Stimulated activated CD4-positive, alpha-beta T cell treated with anti-CD3 and anti-CD28 coated beads, Interleukin-4, amount 100 ng/mL, for 24 hours (primary cell): ENCODE measurements at places on chromosomes 3 and 15.

GRCh38 chr3:113111011-113111707, 100.2 kb upstream of the BOC start:
- peak; percentile 10 for DNase-seq

- no peak for DNase-seq
These were observed 11.2 kb downstream of the CLN6 start for GRCh38 chr15:68218331-68218730.

DNA sequence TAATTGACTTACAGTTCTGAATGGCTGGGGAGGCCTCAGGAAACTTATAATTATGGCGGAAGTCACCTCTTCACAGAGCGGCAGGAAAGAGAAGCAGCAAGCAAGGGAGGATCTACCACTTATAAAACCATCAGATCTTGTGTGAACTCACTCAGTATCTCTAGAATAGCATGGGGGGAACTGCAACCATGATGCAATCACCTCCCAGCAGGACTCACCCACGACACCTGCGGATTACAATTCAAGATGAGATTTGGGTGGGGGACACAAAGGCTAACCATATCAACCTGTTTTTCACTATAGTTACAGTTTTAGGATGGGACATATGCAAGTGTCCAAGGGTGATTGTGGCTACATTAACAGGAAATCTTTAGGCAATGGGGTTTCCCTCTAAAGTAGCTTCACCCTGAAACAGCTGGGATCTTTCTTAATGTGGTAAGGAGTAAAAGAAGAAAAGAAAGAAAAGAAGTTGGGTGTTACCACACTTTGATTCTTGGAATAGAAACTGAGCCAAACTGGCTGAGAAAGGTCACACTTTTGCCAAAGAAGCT, 453.8 kb downstream of the OTOL1 start:
- DNase-seq = no peak

DNA sequence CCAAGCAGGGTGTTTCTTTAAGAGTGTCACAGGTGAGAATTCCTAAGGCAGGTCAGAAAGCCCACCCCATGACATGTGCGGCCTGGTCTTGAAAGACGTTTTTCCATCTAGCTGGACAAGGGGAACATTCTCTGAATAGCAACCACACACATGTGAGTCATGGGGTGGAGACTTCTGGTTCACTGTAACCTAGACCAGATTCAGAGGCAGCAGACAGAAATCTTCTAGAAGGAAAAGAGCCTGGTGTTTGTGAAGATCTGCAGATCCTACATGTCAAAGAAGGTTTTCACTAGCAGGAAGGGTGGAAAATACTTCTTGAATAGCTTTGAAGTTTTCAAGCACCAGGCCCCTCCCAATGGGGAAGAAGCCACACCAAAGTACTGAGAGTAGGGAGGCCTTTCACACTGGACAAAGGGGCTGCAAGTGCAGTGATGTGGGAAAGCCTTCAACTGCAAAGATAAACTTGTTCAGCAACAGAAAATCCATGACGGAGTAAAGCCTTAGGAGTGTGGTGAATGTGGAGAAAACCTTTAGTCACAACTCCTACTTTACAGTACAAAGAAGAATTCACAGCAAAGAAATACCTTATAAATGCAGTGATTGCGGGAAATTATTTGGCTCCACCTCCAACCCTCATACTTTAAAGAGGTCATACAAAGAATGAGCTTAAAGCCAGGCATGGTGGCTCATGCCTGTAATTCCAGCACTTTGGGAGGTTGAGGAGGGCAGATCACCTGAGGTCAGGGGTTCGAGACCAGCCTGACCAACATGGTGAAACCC, 17.6 kb downstream of the ADAM10 start:
- no peak for DNase-seq

GRCh38 chr3:119870512-119870911, 88.6 kb downstream of the NR1I2 start:
- no peak for DNase-seq

- no peak for DNase-seq
These were observed 65.8 kb downstream of the SCN5A start for GRCh38 chr3:38583688-38584087.

DNA sequence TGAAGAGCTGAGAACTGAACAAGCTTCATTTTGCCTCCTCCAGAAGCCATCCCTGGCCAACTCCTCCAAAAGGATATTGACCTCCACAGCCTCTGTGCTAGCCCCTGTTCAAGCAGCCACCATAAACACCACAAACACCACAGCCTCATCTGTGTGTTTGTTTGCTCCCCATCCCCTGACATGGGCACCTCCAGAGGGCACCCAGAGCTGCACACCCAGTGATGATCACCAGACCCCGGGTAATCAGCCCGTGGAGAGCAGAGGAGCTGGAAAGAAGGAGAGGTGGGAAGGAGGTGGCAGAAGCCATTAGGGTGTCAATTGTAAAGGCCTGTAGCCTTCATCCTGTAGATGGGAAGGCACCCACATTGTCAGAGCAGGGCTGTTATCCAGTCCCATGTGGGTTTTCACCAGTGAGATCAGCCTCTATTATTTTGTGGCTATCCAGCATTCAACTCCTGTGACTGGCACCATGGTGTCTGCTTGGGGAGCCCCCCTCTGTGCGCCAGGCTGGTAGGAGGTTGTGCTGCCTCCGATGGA, 6.8 kb upstream of the WNT7A start:
- DNase-seq = no peak

DNA sequence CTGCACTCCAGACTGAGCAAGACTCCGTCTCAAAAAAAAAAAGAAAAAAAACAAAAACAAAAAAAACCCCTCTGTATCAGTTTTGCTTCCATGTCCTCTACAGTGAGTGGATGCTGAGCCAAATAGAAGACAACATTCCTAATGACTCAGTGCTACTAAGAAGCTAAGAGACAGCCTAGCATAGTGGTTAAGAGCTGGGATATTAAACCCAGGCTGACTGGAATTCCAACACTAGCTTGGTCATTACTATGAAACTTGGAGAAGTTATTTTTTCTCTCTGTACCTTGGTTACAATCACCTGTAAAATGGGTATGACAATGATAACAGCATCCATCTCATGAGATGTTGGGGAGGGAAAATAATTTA, 60.9 kb upstream of the PYGO1 start:
- DNase-seq = no peak

GRCh38 chr3:25354071-25354470, 74.0 kb upstream of the RARB start:
- DNase-seq = no peak

DNA sequence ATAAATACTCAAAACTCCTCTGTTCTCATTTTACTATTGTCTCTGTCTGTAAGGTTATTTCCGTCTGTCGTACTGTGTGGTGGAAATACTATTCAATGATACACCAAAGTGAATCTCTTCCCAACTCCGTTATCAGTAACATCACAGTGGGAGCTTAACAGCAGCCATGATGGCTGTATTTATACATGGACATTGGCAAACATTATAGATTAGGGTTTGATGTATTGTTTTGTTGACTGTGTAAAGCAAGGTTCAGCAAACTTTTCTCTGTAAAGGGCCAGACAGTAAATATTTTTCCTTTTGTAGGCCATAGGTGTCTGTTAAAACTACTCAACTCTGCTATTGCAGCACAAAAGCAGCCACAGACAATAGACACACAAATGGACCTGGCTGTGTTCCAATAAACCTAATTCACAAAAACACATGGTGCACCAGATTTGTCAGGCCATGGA, 23.2 kb downstream of the LIPC start:
- DNase-seq = no peak

GRCh38 chr15:71806452-71806931, 3.9 kb upstream of the NR2E3 start:
- DNase-seq = no peak

DNA sequence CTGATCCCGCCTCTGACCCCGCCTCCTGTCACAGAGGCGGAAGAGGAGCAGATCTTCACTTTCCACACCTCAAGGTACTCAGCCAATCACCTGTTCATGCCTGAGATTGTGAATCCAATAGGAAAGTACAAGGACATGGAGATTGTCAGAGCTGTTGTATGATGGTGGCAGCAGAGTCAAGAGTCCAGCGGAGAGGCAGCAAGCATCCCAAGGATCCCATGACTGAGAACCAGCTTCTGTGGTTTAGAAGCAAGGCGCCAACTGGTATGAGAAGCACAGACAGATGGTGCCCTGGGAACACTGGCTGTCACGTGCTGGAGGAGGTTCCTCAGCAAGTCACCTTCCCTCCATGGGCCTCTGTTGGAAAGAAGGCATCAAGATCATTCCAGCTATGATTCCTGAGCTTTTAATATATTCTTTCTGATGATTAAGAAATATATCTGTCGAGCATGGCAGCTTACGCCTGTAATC, 93.9 kb downstream of the CPN2 start:
- DNase-seq = no peak

- no peak for DNase-seq
These were observed 556 bp downstream of the CHP1 start for GRCh38 chr15:41231422-41232226.

- no peak for DNase-seq
These were observed 38.8 kb upstream of the SMAD3 start for GRCh38 chr15:67026610-67026967.

GRCh38 chr15:101059381-101060341, 140.5 kb downstream of the LRRK1 start:
- DNase-seq = no peak

GRCh38 chr3:71528816-71529215, 54.7 kb downstream of the FOXP1 start:
- DNase-seq = no peak

- DNase-seq = no peak
These were observed 20.4 kb downstream of the TMOD3 start for GRCh38 chr15:51849860-51850259.

DNA sequence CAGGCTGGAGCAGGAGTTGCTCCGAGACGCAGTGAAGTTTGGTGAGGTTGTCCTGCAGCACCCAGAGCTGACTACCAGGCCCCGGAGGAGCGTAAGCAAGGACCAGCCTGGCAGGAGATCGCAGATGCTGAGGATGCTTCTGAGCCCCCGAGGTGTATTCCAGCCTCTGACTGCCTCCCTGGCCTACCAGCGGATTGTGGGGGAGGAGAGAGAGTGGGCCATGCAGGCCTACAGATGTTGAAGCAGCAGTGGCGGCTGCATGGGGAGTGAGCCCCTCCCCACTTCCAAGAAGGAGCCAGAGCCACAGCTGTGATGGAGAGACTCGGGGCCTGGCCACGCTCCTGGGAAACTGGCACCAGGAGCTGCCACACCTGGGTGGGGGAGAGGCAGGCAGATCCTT, 302.5 kb upstream of the PROK2 start:
- no peak for DNase-seq

GRCh38 chr3:186888569-186888968, 41.8 kb upstream of the ST6GAL1 start:
- no peak for DNase-seq

DNA sequence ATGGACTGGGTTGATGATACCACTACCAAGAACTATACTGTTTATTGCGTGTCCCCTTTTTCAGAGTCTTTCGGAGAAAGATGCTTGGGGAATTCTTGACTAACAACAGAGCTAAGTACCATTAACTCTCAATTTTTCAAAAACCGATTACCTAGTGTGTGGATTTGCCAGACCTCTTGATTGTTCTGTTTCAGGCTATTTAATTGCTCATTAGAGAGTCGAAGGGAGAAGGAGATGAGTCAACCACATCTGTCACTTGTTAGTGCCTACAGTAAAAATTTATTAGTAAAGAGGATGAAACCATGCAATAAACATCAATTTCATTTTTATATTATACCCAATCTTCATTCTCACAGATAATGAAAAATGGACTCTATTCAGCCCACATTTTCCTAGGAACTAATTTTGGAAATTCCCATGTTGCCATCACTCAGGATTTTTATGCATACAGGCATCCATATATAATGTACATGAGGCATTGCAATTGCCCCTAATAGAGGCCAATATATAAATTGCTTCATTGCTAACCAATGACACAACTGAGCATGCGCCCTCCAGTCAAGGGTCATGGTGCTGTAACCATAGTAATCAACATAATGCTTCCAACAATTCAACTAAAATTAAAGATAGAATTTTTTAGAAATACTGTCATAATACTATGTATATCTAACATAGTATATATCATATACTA, 541.7 kb downstream of the TBL1XR1 start:
- no peak for DNase-seq

GRCh38 chr3:39146611-39147591, 6.5 kb downstream of the CSRNP1 start:
- peak; percentile 84 for DNase-seq

GRCh38 chr15:78995921-78996893, 51.4 kb upstream of the CTSH start:
- DNase-seq = no peak

- no peak for DNase-seq
These were observed at the start of gene PRTG for GRCh38 chr15:55742927-55743728. PRTG (minus strand) TSS chr15:55743152; CDS start chr15:55742931, 221 bp downstream.

GRCh38 chr3:124234852-124235252, 242.9 kb upstream of the ROPN1 start:
- no peak for DNase-seq

- no peak for DNase-seq
These were observed 22.9 kb upstream of the CFAP20DC start for GRCh38 chr3:59072681-59073080.

- DNase-seq = peak; percentile 70
These were observed 37.6 kb downstream of the NCEH1 start for GRCh38 chr3:172673210-172673679.

GRCh38 chr3:151491525-151491924, 30.7 kb upstream of the IGSF10 start:
- DNase-seq = no peak

- DNase-seq = no peak
These were observed 23.5 kb downstream of the RAB6B start for GRCh38 chr3:133872161-133872560.

- DNase-seq = peak; percentile 12
These were observed 1.1 kb upstream of the FGF7 start for GRCh38 chr15:49421991-49422390.

DNA sequence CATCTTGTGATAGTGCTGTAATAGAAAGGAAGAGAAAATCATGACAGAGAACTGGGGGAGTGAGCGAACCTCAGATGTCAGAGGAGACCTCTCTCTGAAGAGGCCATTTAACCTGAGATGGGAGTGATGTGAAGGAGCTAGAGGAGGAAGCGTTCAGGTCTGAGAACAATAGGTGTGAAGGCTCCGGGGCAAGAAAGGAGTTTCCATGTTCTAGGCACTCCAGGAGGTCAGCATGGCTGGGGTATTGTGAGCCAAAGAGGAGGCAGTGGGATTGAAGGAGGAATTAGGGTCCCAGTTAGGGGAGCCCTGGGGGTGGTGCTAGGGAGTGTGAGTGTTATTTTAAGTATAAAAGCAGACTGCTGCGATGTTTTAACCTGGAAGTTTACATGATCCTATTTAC, 8.8 kb upstream of the FILIP1L start:
- no peak for DNase-seq

- DNase-seq = no peak
These were observed 138.4 kb downstream of the IGF1R start for GRCh38 chr15:98786717-98787116.

- DNase-seq = no peak
These were observed 124.2 kb downstream of the GHSR start for GRCh38 chr3:172323894-172324610.

GRCh38 chr3:186333256-186333655, 28.8 kb downstream of the DGKG start:
- no peak for DNase-seq

DNA sequence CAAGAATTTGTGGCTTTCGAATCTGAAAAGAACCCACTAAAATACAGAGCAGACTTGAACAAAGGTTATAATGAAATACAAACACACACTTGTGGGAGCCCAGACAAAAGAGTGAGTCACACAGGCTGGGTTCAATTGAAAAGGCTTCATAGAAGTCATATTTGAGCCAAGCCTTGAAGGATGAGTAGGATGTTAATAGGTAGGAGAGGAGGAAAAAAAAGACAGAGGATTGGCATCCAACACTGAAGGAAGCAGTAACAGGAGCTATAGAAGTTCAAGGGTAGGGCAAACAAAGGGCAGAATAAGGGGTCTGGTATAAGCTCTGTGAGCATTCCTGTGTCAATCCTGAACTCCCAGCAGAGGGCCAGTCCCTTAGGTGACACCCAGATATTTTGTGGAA, 325.4 kb downstream of the FOXP1 start:
- no peak for DNase-seq
